Stimulated activated CD8-positive, alpha-beta memory T cell treated with anti-CD3 and anti-CD28 coated beads, Interleukin-4, amount 100 ng/mL, for 1 hour (primary cell): ENCODE measurements at places on chromosomes 7 and 10.

GRCh38 chr10:128052696-128053095, 73.5 kb downstream of the MKI67 start:
- no peak for DNase-seq

GRCh38 chr7:70171369-70171920, 573.2 kb downstream of the AUTS2 start:
- no peak for DNase-seq

DNA sequence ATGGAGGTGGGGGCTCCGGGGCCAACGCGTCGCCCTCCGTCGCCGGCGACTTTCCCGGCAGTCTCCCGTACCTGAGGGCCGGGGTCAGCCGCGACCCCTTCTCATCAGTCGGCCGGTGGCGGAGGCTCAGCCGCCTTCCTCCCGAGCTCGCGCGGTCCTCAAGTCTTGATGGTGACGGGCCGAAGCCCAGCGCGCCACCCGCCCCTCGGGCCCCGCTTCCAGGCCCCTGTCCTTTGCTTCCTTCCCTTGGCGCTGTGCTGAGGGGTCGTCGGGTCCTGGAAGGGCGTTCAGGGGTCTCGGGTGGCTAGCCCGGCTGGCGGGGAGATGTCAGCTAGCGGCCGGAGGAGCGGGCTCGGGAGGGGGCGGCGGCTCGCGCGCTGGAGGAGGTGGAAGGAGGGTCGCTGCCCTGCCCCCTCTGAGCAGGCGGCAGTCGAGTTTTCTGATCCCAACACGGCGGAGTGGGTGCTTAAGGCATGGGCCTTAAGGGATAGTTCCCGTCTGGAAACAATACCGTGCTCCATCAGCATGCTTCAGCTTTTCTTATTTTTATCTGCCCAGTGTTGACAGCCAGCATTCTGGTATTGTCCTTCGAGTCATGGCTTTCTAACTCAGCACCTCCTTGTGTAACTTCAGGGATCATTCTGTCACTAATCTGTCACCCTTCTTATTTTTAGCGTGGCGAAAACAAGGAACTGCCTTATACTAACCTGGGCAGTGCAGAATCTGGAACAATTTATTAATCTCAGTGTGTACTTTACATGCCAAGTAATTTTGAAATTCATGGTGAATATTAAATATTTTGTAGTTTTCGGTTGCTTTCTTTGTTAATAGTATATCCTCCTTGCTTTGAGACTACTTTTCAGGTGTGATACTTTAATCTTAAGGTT, 748 bp downstream of the PHTF2 start:
- no peak for DNase-seq

- no peak for DNase-seq
Observed at GRCh38 chr7:158828133-158829020, 932 bp downstream of the ESYT2 start.

- DNase-seq, result no peak
Observed at GRCh38 chr7:117706210-117706609, 167.0 kb downstream of the CTTNBP2 start.

DNA sequence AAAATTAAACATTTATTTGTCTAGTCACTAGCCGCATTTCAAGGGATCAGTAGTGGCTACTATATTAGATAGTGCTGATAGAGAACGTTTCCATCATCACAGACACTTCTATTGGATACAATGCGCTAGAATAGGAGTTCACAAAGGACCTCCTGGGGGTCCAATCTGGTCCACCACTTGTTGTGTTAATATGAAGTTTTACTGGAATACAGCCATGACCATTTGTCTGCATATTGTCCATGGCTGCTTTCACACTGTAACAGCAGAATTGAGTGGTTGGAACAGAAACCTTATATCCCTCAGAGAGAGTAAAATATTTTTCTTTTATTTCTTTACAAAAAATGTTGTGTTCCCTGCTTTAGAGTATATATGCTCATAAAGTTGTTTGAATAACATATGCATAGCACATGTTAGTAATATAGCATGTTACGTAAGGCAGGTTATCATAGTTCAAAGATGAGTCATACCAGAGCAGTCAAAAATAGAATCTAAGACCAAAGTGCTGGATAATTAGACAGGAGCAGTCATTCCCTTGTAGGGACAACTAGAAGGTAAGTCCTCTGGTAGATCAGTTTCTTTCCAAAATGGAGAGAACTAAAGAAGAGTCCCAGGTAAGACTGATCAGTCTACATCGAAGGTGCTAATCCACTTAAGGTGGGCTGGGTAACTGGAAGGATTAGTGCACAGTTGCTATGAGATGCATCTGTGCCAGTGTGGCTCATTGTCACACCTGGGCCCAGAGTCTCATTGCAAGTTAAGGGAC, 14.9 kb downstream of the BZW2 start:
- no peak for DNase-seq

GRCh38 chr7:23332193-23332592, 33.1 kb downstream of the MALSU1 start:
- no peak for DNase-seq

DNA sequence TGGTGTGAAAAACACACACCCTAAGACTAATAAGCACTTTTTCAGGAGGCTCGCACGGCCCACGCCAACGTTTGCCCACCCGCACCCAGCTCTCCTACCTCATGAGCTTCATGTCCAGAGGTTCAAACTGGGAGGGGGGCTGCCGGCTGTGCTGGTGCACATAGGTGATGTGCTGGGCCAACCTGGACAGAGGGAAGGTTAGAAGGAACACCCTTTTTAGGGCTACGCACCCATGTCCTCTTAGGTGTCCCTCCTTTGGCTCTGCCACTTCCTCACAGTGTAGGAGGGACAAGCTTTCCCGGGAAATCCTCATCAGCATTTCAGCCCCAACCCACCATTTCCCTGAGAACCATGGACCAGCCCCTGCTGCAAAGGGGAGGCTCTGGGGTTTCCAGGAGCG, 5.9 kb downstream of the MCM7 start:
- no peak for DNase-seq
